ENCODE measurements at places on chromosomes 12 and 14.

- no peak for DNase-seq
Observed at GRCh38 chr12:108745641-108746040, 14.3 kb upstream of the CORO1C start.

DNA sequence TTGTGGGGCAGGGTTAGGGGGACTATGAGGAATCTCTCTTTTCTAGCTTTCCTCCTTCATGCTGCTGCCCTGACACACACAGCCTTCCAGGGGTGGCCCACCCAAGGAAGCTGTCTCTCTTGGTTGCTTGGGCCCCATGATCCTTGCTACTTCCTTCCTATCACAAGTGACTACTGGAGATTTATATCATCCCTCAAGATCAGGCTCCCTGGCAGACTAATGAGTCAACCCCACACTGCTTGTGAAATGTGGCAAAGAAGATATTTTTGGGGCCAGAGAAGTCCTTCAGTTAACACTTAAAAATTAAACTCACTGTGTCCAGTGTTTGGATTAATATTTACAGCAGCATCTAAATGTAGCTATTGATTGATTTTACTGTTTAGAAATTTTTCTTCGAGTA, 1.5 kb downstream of the OR4E1 start:
- no peak for DNase-seq

DNA sequence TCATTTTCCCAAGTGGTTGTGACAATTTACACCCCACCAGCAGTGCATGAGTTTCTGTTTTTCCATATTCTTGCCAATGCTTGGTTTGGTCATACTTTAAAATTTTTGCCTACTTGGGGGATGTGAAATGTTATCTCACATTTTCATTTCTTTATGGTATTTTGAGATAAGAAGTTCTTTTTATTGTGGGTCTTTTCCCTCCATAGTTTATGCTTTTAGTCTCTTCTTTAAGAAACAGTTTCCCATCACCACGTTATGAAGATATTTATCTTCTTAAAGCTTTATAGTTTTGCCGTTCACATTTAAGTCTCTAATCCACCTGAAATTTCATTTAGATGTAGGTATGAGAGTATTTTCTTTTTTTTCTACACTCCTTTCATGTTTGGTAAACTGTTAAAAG, 95.7 kb downstream of the PPM1A start:
- no peak for DNase-seq

- no peak for DNase-seq
Observed at GRCh38 chr14:23559926-23560520, 4.0 kb downstream of the THTPA start.

DNA sequence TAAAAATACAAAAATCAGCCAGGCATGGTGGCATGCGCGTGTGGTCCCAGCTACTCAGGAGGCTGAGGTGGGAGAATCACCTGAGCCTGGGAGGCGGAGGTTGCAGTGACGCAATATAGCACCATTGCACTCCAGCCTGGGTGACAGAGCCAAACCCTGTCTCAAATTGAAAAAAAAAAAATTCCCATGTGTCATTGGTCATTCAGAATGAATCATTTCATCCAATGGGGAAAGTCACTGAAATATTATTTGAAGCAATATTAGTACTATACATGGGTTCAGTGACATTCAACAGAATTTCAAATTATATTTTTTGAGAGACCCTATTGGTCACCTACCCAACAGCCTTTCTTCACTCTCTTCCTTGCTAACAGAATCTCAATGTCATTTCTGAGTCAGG, 276.1 kb downstream of the ITPR2 start:
- no peak for DNase-seq

- DNase-seq = no peak
Observed at GRCh38 chr14:100474196-100474595, 113.0 kb downstream of the BEGAIN start.

GRCh38 chr12:101855364-101855884, 22.0 kb upstream of the DRAM1 start:
- DNase-seq = no peak

- DNase-seq = no peak
Observed at GRCh38 chr14:31229638-31230572, 22.3 kb upstream of the HECTD1 start.

Measured in stimulated activated CD4-positive, alpha-beta T cell treated with anti-CD3 and anti-CD28 coated beads, TNF-alpha, amount 100 ng/mL, for 4 hours (primary cell).